ENCODE measurements at places on chromosomes 7 and 10.

DNA sequence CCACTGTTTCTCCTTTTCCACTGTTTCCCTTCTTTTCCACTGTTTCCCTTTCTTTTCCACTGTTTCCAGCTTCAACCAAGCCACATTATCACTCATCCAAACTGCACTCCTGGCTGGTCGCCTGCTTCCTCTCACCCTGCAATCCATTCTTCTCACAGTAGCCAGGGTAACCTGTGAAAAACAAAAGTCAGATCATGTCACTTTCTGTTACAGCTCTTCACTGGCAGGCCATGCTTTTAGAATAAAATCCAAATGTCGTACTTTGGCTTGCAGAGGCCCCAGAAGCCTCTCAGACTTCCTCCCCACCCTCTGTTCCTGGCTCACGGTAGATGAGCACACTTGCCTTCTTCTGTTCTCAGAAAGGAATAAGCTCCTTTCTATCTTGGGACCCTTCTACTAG, 33.9 kb downstream of the STARD3NL start:
- DNase-seq: no peak

DNA sequence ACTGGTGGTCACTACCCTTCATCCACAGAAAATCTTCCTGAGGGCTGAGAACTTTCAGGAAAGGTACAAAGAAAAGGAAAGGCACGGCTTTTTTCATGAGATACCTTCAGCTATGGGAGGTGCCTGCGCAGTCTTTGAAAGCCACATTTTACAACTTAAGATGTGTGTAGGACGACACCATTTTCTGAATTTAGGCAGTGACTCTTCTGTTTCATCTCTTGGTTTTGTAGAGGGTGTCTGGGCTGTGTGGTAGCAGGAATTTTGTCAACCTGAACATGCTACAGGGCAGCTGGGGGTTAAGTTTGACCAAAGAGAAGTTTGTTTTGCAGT, 138.1 kb downstream of the NRP1 start:
- DNase-seq: no peak

- no peak for DNase-seq
Measured at GRCh38 chr10:44818701-44819127, 92.4 kb upstream of the TMEM72 start.

- DNase-seq: no peak
Measured at GRCh38 chr7:1523844-1524243, 6.7 kb upstream of the MAFK start.

Measured in stimulated activated CD8-positive, alpha-beta memory T cell treated with anti-CD3 and anti-CD28 coated beads, Interleukin-4, amount 100 ng/mL, for 1 hour (primary cell).